ENCODE measurements at places on chromosomes 6 and 20. TPM values are rescaled to one million over a fixed set of nuclear protein-coding genes. Genes with fewer than 3 reads are reported as not detected.

GRCh38 chr20:53631909-53632662, 38.4 kb upstream of the ZNF217 start:
- DNase-seq = no peak

Gene TTLL9
- 6.2 TPM for total RNA-seq

GRCh38 chr6:32609391-32609730, 19.7 kb upstream of the HLA-DRB1 start:
- no peak for DNase-seq

DNA sequence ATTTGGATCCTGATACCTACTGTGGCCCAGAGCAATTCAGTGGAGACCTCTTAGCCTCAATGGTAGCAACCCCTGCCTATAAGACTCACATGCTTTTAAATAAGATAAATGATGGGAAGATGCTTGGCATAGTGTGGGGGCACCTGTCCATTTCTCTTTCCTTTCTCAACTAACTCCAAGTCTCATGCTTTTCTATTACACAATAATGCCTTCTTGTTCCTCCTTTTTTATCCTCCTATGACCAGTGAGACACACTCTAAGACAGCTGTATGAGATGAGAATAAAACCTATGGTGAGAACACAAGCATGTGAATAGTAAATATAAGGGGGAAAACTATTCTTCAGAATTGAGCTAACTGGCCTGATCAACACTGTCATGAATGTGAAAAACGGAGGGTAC, 147.0 kb upstream of the STXBP5 start:
- DNase-seq = no peak

DNA sequence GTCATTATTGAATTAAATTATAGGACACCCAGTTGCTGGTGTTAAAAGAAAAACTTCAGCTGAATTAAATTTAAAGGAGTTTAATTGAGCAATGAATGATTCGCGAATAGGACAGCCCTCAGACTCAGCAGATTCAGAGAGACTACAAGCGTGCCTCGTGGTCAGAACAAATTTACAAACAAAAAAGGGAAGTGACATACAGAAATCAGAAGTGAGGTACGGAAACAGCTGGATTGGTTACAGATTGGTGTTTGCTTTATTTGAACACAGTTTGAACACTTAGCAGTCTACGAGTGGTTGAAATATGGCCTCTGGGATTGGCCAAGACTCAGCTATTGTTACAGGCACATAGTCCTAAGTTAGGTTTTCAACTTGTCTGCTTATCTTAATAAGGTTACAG, 25.8 kb upstream of the TNFRSF21 start:
- DNase-seq = no peak

DNA sequence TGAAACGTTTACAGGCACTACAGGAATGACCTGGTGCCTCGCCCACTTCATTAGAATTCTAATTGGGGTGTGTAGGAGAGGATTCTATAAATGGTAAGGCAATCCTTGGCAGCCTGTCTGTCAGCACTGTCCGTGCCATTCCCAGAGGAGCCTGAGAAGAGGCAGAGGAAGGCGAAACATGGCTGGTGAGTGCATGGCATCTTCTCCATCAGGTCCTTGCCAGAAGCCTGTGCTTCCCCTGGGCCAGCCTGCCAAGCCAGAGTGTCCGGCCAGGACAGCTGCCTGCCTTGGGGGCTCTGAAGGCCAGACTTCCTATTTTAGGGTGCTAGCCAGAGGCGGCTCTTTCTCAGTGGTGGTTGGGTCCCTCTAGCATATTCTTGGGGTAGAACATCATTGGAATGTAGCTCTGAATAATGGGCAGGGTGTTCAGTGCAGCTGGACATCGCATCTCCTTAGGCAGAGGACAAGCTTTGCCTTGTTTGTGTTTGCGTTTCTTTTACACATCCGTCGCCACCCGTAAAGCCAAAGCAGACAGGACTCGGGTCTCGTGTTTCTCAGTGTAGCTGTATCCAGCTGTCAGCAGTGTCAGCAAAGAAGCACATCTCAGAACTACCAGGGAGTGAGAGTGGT, at the start of gene TGM3:
TGM3 (plus strand) TSS at position 116 of the 630 bp plus-strand sequence; CDS start at position 179, 63 bp downstream.
- DNase-seq = no peak

DNA sequence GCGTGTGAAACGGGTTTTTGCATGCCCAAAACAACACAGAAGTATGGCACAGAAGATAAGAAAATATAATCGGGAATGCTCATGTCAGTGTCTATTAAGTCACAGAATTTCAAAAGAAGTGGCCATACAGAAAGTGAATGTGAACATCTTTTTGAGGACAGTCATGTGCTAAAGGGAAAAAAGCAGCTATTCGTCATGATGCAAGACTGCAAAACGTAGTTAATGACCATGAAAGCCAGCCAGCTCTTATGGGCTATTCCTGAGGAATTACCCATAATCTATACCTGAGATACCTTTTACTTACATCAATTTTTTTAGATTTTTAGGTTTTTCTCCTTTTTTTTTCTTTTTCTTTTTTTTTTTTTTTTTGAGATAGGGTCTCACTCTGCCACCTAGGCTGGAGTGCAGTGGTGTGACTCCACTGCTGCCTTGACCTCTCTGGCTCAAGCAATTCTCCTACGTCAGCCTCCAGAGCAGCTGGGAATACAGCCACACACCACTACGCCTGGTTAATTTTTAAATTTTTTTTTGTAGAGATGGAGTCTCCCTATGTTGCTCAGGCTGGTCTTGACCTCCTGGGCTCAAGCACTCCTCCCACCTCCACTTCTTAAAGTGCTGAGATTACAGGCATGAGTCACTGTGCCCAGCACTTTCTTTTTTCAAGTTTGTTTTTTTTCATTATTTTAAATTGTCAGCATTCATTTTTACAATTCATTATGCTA, 18.1 kb upstream of the ZBP1 start:
- no peak for DNase-seq

Gene PHACTR3
- 30.8 TPM for total RNA-seq

GRCh38 chr6:35046862-35047261, 94.3 kb downstream of the TCP11 start:
- no peak for DNase-seq

DNA sequence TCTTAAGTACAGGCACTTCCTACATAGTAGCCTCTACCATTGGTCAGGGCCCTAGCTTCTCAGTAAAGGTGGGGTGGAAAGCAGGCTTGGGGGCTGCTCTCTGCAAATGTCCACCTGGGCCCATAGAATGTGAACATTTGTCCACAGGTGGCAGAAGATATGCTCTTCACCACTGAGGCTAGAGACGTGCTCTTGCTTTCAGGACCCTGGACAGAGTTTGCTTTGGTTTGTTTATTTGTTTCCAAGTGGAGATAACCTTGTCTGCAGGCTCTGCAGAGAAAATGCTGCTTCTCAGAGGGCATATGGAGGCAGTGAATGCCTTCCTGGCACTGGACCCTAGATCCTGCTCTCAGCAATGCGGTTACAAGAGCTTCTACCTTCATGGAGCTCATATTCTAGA, 129.0 kb downstream of the F13A1 start:
- no peak for DNase-seq

- DNase-seq = no peak
Measured at GRCh38 chr6:159233365-159234101, 64.3 kb downstream of the FNDC1 start.

DNA sequence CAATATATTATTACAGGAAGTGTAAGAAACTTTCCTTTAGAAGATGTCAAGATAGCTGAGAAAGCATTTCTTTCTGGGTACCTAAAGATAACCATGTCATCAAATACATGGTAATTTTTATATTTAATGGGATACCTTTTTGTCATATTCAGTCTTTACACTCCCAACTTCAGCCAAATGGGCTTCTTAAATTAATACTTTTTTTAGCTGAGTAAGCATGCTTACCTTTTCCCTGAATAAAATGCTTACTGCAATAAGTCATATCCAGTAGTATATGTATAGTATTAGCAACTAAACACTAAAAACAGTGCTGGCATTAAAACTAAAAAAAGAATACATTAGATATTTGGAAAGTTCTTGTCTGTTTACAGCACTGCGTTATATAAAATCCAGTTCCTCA, 17.4 kb upstream of the PBOV1 start:
- no peak for DNase-seq

Gene NHSL1
- 55.6 TPM for total RNA-seq

Gene C6orf52
- total RNA-seq = not detected

DNA sequence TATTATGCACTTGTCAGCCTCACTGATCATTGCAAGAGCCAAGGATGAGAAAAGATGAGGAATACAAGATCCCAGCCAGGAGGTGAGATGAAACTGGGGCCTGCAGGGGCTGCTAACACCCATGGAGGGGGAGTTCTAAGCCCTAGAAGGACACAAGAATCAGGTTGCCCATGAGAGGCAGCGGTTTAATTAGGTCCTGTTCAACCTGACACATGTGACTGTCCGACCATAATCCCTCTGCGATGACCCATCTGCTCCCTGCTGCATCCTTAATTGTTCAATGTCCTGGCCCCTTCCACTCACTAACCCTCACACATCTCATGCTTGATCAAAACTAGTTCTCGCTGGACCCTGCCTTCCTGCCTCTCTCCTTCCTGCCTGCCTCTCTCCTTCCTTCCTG, 52.2 kb upstream of the NNAT start:
- no peak for DNase-seq

Gene SLC17A2
- not detected for total RNA-seq

DNA sequence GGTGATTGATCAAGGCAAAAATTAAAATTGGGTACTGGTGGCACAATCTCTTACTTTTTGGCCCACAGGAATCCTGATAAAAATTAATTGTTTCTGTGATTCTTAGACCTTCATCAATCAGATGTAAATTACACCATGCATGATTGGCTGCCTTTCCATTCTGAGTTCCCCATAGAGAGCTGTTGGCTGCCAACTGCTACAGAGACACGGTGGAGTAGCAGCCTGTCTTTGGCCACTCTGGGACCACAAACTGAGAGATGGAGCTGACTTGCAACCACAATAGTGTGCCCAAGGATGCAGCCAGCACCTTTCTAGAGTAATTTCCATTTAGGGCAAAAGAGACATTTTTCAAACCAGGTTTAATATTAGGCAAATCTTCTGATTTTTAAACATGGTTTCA, 274.3 kb upstream of the MMS22L start:
- DNase-seq = no peak

GRCh38 chr6:24439858-24440539, 37.3 kb downstream of the MRS2 start:
- DNase-seq = no peak

Gene CGA
- total RNA-seq = not detected
